ENCODE measurements at places on chromosomes 5 and 9. TPM values are rescaled to one million over a fixed set of nuclear protein-coding genes. Genes with fewer than 3 reads are reported as not detected.

PKD2L2 gene
- polyA plus RNA-seq = 0.32 TPM

TTC16 gene
- polyA plus RNA-seq = 0.12 TPM

FOXD1 gene
- 17.3 TPM for polyA plus RNA-seq

NTRK2 gene
- 101 TPM for polyA plus RNA-seq

DNA sequence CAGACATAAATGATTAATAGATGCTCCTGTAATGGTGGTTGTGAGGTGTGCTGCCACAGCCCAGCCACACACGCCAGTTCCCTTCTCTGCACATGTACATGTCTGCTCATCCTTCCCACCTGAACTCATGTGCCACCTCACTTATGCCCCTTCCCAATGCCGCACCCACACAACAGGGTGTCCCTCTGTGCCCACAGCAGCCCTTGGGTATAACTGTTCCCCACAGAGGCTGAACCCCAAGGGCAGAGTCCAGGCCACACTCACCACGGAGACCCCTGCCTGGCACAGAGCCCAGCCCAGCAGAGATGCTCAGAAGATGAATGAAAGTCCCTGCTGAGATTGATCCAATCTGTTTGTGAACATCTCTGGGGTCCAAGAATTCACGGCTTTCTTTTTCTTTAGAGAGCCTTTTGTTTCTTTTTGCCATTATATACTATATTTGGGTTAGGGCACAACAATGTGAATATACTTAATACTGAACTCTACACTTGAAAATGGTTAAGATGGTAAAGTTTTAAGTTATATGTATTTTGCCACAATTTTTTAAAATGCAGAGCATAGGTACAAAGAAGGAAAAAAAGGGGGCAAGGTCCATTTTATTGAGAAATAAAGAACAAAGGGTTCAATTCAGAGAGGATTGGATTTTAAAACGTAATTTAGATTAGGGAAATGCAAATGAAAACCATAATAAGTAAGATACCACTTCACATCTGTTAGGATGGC, 29.6 kb downstream of the IRF1 start:
- DNase-seq = no peak

DNA sequence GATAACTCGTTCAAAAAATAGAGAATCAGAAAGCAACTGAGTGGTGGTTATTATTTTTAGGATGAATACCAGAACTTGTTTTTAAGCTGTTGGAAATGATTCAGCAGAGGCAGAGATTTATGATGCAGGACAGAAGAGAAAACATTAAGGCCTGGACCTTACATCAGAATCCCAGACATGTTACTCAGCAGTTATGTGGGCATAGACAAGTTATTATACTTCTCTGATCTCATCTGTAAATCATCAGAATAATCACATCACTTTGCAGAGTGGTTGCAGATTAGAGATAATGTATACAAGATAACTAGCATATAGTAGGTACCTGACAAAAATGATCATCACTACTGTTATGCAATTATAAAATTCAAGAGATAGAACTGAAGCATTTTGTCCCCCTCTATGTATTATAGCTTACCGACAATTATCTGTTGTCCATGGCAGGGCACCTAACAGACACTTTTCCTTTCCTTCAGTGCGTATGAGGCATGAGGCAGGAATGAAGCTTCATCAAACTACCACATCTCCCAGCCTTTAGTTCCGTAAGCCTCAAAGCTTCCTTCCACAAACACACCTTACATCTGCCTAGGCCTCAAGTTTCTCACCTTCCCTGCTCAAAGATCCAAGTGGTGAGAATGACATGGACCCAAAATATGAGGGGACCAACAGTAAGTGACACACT, 165.9 kb downstream of the DENND1A start:
- DNase-seq = no peak

DNA sequence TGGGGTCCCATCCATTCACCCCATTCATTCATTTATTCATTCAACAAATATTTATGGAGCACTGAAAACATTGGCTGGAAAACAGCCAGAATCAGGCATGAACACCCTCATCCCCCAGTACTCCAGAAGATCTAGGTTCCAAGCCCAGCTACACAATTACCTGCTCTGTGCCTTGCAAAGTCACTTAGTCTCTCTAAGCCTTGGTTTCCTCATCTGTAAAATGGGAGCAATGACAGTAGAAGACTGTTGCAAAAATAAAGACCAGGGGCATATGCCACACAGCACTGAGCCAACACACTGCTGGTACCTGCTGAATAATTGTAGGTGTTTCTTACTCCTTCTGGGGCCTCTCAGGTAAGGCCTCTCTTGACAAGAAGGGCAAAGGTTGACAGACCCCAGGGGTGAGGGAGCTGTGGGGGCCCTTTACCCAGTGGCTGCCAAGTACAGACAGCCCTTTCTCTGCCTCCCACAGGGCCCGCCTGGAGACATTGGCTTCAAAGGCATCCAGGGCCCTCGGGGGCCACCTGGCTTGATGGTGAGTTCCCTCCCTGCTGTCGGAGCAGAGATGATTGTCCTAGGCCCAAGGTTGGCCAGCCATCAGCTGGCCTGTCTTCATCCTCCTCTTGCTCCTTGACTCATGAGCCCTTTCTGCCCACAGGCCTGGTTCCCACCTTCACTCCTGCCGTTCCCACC, 22.6 kb upstream of the ORM1 start:
- DNase-seq = no peak

GRCh38 chr5:66952153-66952552, 244.4 kb downstream of the CD180 start:
- DNase-seq = no peak

DNA sequence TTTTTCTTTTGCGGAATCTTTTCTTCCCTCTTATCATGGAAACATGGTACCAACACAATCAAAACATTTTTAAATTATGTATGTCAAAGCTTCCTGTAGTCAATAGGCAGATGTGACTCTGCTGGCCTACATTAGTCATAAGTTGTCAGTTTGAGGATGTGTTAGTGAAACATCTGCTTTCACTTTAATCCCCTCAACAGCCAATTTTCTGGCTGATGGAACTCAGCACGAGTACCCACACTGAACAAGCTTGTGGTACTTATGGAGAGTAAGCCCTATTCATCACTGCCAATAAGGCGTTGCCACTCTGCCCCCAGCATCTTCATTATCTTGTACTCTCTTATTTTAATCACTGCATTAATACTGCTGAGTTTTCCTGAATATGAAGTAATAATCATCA, 1034.4 kb downstream of the CDH9 start:
- DNase-seq = no peak

DNA sequence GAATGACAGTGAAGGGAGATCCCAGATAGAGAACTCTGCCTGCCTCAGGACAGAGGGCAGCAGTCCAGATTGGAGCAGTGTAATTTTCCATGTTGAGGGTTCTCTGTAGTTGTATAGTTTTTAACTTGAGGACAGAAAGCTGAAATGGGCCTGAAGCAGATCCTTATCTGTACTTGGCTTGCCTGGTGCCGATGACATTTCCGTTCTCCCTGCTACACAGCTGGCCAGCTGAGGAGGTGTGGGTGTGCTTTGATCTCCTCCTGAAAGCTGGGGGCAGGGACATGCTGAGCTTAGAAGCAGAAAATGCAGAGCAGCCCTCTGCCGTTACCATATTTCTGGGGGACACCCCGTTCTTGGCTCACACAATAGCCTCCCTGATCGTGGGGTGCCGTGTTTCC, 10.5 kb downstream of the GLRX start:
- DNase-seq = no peak

DNA sequence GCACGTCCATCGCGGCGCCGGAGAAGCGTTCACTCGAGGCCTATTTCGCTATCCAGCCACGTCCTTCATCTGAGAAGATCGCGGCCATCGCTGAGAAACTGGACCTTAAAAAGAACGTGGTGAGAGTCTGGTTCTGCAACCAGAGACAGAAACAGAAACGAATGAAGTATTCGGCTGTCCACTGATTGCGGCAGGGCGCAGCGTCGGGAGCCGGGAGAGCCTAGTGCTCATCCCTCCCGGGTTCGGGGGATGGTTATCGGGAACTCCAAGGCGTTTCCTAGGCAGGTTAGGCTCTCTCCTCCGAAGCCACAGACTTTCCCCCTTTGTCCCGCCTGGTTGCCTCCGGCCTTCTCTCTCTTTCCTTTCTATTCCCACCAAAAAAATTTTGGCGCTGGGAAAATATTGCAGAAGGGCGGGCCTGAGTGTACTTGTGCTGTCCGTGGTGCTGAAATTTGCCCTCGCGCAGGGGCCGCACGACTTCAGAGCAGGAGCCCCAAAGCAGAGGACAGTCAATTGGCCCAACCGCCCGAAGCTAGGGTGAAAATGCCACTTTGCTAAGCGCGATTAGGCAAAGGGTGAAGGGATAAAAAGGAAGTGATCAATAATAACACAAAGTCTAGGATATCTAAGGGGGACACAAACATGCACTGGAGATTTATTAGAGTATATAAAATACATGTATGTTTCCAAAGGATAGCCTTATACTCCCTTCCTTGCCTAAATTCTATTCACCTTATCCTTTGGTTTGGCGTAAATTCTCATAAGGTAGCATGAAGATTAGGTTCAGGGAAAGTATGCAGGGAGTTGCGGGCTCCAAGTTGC, 1.8 kb downstream of the POU4F3 start:
- peak; percentile 61 for DNase-seq

DNA sequence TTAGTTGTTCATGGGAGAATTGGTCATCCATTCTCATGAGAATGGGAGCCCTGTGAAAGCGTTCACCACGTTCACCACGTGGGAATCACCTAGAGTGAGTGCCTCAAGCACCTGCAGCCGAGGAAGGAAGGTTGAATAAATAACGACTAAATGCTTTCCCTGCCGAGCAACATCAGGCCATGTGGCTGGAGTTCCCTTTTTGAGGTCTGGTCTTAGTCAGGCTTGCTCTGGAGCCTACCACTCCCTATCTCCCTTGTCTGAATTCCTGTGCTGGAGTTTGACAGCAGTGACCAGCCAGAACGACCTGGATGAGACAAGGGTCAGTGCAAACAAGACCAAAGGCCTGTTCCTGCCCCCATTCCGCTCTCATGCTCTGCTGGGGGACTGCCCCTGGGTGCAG, 28.5 kb downstream of the KCNMB1 start:
- no peak for DNase-seq

- no peak for DNase-seq
Observed at GRCh38 chr5:81789033-81789432, 38.1 kb upstream of the SSBP2 start.

DNA sequence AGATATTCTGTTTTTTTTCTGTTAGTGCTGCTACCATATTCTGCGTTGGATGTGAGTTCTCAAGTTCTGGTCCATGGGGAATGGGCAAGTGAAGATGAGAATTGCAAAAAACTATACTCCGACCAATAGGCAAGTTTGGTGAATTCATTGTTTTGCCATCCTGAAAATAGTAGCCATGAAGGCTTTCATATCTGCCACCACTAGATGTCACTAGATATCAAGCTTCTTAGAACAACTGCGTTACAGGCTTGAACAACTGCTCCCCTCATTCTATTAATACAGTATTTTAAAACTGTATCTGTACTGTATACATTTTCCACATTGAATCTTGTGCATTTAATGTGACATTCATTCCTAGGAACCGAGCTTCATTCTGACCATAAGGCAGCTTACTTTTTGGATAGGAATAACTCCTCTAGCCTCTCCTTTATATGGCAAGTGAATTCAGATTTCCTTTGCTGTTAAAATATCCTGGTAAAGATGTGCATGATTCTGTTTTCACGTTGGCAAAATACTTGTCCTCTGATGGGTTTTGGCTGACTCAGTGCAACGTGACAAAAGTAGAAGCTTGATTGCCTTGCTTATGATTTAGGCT, 163.6 kb downstream of the SREK1 start:
- DNase-seq = peak; percentile 54

DNA sequence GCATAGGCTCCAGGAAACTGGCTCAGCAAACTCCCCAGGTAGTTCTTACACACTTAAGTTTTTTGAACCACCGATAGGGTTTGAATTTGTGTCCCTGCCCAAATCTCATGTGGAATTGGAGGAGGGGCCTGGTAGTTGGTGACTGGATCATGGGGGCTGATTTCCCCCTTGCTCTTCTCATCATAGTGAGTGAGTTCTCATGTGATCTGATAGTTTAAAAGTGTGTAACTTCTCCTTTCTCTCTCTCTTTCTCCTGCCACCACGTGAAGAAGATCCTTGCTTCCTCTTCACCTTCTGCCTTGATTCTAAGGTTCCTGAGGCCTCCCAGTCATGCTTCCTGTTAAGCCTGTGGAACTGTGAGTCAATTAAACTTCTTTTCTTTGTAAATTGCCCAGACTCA, 22.4 kb upstream of the HACD4 start:
- no peak for DNase-seq

- no peak for DNase-seq
Observed at GRCh38 chr9:96607971-96608370, 11.7 kb downstream of the CDC14B start.

- no peak for DNase-seq
Observed at GRCh38 chr9:137030538-137031527, 1.1 kb downstream of the FUT7 start.

DNA sequence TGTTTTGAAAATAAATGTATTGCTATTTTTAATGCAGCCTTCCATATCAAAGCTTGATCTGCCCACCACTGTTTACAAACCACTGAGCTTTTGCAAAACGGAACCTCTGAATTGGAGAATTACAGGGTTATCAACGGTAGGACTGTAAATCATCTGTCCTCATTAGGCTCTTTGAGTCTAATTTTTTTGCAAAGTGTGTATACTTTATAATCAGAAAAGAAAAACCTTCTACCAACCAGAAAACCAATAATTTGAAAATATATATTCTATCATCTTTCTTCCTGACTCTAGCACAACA, 6.8 kb upstream of the SLC2A8 start:
- no peak for DNase-seq

- no peak for DNase-seq
Observed at GRCh38 chr5:132353486-132353995, 16.0 kb upstream of the SLC22A5 start.

DNA sequence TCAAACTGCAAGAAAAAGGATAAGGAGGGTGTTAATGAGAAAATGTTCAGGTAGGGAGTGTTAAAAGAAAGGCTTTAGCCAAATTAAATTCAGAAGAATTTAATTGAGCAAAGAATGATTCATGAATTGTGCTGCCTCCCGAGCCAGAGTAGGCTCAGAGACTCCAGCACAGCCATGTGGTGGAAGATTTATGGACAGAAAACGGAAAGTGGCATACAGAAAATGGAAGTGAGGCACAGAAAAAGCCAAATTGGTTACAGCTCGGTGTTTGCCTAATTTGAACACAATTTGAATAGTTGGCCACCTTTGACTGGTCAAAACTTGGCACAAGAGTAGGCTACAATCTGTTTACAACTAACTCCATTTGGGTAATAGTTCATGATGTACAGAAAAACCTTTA, 9.6 kb upstream of the SLC30A5 start:
- DNase-seq = no peak

DNA sequence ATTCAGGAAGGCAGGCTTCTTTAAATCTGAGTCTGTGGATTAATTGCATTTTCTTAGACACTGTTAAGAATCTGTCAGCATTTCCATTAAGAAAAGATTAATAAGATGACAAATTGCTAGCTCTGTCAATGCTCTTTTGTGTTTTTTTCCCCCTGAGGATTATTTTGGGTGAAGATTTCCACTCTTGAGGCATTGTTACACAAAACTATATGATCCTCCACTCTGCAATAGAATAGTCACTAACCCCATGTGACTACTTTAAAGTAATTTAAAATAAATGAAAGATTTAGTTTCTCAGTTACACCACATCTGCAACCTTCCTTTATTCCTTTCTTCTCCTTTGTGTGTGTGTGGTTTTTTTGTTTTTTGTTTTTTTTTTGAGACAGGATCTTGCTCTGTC, 82.0 kb downstream of the ACER2 start:
- DNase-seq = no peak

All from right renal pelvis (tissue), 4 donors.